SIG-M5 (cell line): ENCODE measurements at places on chromosomes 12 and 14.

- no peak for DNase-seq
Measured at GRCh38 chr14:104431929-104432541, 147.5 kb upstream of the C14orf180 start.

GRCh38 chr12:80821513-80822000 is 104.8 kb downstream of the MYF5 start:
- no peak for DNase-seq

DNA sequence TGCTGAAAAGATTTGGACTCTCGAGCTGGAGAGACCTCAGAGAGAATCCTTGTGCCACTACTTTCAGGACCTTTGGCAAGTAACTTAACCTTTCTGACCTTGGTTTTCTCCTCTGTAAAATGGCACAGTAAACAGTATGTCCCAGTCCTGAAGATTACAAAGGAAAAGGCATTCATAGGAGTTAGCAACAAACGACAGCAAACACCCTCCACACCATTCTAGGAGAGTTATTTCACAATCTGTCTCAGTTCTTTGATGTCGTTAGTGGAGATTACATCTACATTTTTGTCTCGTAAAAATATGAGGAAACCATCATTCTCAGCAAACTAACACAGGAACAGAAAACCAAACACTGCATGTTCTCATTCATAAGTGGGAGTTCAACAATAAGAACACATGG is 205.7 kb downstream of the ITPR2 start:
- no peak for DNase-seq

DNA sequence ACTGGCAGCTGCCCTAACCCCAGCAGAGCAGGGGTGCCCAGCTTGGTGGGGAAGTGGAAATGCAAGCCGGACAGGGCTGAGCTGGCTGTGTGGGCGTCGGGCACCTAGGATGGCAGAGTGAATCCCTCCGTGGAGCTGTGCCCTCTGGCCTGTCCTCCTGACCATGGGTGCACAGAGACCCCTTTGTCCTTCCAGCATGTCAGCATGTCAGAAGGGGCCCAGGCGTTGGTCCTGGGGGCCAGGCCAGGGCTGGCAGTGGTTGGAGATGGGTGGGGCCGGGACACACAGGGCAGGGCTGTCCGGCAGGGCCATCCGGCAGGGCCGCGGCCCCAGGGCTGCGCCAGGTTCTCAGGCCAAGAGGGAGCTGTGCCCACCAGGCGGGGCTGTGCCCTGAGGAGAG is 8.8 kb upstream of the TEX22 start:
- no peak for DNase-seq

- DNase-seq: no peak
Measured at GRCh38 chr14:33505963-33506329, 444.9 kb downstream of the EGLN3 start.

- no peak for DNase-seq
Measured at GRCh38 chr14:31440280-31440679, 17.0 kb downstream of the DTD2 start.

GRCh38 chr12:87921621-87922020 is 107.6 kb downstream of the C12orf50 start:
- DNase-seq: no peak

DNA sequence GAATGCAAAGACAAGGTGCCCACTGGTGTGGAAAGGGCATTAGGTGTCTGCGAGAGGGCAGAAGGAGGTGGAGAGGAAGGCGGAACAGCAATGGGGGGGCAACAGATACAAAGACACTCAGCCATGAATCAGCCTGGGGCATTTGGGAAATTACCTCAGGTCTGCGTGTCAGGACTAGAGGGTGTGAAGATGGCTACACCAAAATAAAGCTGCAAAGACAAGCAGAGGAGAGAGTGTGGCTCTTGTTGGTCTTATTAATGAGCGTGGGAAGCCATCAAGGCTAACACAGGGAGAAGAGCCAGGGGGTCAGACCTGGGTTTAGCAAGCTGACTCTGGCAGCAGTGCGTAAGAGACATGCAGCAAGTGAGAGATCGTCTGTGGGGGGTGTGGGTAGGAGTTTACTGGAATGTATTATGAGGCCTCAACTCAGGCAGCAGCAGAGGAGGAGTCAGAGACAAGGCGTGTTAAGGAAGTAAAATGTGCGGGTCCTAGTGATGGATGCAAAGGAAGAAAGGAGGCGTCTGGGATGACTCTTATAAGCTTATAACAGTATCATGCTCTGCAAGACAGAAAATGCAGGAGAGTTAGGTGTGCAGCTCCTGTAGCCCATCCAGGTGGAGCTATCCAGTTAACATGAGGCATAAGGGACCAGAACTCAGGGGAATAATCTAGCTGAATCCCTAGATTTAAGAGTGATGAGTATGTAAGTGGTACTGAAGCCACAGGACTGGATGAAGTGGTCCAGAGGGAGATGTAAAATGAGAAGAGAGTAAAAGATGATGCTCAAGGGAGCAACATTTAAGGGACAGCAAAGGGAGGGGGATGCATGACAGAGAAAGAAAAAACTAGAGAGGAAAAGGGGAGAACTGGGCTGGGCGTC is 50.4 kb downstream of the KCNK10 start:
- no peak for DNase-seq

DNA sequence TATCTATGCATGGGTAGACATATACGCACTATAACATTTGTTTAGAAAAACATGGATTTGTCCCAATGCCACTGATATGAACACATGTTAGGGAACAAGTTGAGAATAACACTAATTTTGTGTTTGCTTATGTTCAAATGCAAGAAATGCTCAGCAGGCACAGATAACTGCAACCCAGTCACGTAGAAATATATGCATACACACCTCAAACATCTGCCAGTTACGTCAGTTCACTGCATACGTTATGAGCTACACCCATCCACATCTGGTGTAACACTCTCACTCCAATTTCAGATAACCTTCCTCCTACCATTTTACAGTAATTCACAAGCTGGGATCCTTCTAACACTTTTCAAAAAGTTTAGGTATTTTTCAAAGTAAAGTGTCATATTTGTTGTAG is 10.7 kb downstream of the PAWR start:
- DNase-seq: no peak

DNA sequence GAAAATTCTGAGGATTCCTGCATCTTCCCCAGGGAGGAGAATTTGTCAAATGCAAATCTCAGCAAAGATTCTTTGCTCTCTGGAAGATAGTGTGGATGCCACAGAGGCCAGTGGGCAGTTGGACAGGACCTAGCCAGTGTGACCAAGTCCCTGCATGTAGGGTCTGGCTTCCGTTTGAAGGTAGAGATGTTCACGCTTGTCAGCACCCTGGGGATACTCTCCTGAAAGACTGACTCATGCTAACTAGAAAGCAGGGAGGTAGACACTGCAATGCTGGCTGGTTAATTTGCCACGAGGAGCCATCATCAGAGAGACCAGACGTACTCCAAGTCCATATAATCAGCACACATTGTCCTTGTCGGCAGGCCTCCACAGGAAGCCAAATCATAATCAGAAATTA is 130.1 kb downstream of the SAMD4A start:
- DNase-seq: no peak

DNA sequence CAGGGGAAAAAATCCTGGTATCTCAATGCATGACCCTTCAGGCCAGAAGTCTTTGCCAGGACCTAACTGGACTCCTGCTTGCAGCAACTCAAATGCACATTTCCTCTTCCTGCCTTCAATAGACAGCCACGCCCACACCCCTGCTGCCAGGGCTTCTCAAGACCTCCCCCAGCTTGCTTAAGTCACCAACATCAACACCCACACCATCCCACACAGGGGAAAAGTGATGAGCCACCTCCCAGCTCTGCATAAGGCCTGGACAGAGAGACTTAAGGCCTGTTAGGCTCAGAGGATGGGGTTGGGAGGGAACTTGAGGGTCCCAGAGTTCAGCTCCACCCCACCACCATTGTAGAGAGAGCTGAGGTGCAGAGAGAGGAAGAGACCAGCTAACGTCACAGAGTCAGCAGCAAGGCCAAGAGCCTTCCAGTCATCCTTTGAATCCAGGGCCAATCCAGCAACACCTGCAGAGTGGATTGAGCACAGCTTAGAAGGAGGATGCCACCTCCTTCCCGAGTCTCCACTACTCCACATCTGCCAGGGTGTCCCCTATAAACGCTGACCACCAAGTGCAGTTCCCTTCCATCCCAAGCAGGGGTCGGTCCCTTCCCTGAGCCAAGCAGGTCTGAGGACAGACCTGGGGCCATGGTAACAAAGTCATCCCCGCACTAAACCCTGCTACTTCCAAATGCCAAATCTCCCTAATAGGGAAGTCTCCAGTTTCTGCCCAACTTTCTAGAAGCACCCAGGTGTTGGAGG is 50.0 kb downstream of the KDM2B start:
- peak; percentile 57 for DNase-seq

- DNase-seq: no peak
Measured at GRCh38 chr14:68627868-68628604, 164.8 kb downstream of the ZFP36L1 start.

GRCh38 chr12:101876861-101877805 is at the start of gene DRAM1:
Gene DRAM1, plus strand, starts transcription at chr12:101877580. Its CDS starts 210 bp downstream, at chr12:101877790.
- peak; percentile 57 for DNase-seq
